Activated CD4-positive, alpha-beta T cell treated with anti-CD3 and anti-CD28 coated beads, Interleukin-2, Interleukin-6, amounts not matched to agents 100 ng/mL and 50 ng/mL, durations not matched to agents 16 hours and 8 hours (primary cell): ENCODE measurements at places on chromosomes 2 and 18.
A peak's percentile ranks its signal among the peaks of the same experiment; 100 is the strongest.

DNA sequence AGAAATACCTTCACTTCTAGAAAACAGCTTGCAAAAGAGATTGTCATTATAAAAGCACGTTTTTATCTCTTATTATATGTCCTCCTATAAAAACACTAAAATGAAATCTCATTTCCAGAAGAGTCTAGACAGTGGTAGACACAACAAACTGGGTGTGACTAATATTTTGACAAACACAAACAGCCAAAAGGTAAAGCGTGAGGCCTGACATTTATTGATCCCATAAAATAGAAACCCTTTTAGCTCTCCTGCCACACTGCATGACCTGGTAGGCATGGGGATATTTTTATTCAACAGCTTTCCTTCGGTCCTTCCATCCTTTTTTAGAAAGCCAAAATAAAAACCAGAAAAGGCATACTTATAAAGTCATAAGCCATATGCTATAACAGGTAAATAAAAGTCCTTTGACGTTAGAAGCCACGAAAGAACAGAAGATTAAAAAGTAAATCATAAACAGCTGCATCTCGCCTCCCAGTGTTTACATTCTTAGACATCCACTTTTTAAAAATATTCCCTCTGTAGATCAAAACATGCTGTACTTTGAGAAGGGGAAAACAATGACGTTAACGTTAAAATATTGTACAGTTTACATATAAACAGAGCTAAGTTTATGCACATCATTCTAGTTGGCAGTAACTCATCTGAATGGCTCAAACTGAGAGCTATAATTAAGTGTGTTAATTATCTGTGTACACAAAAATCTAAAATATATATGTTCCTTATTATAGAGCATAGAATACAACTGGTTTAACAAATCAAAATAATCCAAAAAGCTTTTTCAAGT lies 44.6 kb downstream of the IRS1 start:
- no peak for DNase-seq

DNA sequence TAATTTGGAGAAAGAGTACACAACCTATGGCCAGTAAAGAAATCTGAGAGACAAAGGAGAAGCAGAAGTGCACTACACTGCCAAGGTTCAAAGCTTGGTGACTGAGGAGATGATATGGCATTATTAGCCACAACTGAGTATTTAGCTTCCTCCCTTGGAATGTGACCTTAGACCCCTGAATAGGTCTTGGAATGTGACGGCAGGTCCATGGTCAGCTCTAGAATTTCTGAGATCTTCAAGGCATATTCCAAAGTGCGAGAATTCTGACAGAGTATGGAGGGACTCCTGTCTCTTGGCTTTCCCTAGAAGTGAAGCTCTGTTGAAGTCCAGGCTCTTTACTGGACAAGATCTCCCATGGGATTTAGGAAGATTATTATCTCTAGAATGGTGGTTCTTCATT lies 130.0 kb upstream of the FN1 start:
- no peak for DNase-seq

DNA sequence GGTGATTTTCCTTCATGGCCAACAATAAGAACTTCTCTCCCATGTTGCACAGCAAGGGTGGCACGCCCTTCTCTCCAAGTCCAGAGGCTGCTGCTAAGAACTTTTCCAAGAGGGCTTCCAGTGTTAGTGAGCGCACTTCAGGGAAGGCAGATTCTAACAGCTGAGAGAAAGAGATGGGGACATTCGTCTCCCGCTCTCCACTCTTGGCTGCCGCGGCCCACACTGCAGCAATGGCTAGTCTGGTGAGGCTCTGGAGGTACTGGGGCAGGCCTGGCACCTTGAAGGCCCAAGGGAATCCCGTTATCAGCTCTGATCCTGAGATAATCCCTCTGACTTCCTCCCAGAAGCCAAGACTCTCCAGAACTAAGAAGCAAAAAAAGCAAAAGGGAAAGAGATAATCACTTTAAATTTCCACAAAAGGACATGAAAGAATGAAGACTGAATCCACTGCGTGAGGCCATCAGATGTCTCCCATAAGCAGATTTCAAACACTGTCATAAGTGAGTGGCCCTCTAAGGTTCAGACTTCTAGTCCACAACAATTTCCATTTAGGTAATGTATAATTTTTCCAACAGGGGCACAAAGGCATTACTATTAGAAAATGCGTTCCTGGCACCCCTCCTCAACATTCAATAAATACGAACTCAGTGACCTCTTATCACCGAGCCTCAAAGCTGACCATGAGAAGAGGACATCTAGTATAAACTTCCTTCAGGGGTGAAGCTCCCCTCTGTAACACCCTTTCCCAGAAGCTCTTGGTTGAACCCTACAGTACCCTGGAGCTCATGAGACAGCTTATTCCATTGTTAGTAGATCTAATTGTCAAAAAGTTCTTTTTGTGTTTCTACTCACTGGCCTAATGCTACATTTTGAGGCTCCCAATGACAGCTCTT lies 66.7 kb upstream of the ZFP36L2 start:
- no peak for DNase-seq

DNA sequence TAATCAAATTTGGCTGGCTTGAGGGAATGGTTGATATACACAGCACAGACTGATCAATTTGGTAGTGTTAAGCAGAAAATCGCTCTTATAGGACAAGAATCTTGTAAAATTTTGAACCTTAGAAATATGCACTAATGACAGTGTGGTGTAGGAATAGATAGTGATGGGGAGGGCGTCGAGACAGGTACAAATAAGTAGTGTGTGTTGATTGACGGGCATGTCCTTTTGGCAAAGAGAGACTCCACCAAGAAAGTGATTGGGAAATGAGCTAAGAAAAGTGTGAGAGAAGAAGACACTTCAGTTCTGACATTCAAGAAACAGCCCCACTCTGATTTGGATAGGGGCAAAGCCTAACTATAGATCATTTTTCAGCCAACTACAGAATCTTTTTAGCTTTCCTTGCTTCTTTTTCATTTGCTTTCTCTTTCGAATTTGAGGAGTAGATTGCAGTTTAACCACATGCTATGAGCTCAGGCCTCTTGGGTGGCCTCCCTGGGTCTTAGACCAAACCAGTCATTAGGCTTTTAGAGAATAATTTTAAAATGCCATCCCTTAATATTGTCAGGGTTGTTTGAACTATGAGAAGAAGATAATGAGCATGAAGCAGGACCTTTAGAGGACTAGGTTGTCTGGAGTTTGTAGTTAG lies 127.1 kb downstream of the CERS6 start:
- DNase-seq: no peak

DNA sequence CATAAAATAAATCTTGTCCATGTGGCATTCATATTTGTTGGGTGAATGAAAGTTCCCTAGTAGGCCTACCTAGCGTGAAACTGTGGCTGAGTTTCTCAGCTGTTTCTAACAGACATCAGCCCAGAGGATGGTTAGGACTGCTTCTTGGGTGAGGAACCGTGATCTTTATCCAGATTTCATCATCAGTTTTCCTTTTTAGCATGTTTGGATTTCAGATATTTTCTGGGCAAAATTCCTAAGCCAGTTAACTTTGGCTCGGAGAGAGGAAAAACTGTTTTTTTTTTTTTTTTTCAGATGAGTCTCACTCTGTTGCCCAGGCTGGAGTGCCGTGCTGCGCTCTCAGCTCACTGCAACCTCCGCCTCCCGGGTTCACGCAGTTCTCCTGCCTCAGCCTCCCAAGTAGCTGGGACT lies 53.5 kb downstream of the DGKD start:
- DNase-seq: no peak

DNA sequence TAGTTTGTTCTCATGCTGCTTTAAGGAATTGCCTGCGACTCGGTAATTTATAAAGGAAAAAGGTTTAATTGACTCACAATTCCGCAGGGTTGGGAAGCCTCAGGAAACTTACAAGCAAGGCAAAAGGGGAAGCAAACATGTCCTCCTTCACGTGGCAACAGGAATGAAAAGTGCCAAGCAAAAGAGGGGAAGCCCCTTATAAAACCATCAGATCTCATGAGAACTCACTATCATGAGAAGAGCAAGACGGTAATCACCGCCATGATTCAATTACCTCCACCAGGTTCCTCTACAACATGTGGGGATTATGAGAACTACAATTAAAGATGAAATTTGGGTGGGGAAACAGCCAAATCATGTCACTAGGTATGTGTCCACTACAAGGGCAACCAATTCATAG lies 53.9 kb downstream of the MAP4K3 start:
- DNase-seq: no peak

- DNase-seq: no peak
These were observed 11.9 kb downstream of the SDC1 start for GRCh38 chr2:20212871-20213503.

DNA sequence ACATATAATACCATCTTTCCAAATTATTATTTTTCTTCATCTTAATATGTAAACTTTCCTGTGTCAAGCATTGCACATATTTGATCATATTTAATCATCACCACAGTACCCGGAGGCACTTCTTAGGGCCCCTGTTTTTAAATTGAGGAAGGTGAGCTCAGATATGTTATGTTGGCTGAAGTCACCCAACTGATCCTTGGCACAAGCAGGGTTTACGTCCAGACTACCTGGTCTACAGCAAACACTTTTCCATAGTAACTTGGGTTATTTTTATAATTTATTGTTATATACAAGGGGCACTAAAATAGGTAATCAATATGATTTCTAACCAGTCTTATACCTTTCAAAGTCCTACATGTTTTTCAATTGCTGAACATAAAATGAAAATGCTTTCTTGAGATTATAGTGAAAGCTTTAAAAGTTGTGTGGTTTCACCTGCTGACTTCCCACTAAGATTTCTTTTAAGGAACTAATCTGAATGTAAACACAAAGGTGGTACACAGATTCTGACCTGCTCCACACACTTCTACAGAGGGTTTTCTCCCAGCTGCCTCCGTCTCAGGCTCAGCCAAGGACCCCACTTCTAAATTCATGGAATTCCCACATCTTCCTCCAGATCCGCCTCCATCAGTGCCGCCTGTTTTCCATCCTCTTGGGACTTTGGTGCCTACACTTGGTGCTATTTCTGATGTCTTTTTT lies 52.2 kb downstream of the SH3YL1 start:
- no peak for DNase-seq

DNA sequence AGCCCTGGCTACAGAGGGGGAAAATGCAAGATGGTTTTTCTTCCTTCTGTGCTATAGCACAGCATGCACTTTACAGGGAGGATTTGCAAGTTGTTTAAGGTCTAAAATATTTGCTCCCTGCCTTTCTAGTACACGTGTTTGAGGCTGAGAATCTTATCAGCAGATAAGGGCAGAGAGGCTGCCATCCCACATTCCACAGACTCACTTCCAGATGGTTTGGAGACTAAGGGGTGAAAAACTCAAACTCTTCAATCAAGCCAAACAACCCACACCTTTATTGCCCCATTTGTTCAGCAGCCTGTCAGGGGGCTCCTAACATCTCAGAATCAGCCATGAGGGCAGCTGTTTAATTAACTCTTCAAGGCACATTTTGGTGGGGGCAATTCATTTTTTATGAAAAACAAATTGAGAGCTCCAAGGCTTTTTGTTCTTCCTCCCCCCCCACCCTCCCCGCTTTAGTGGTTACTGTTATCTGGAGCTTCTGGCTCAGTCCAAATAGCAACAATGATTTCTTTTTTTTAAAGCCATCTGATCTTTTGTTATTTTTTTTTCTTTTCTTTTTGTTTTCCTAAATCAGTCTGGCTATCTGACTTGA lies 242.6 kb upstream of the NT5C1B start:
- no peak for DNase-seq

DNA sequence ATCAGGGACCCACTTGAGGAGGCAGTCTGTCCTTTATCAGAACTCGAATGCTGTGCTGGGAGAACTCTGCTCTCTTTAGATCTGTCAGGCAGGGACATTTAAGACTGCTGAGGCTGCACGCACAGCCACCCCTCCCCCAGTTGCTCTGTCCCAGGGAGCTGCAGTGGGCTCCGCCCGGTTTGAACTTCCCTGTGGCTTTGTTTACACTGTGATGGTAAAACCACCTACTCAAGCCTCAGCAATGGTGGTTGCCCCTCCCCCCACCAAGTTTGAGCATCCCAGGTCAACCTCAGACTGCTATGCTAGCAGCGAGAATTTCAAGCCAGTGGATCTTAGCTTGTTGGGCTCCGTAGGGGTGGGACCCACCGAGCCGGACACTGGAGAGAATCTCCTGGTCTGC lies 11.8 kb upstream of the LHCGR start:
- no peak for DNase-seq

DNA sequence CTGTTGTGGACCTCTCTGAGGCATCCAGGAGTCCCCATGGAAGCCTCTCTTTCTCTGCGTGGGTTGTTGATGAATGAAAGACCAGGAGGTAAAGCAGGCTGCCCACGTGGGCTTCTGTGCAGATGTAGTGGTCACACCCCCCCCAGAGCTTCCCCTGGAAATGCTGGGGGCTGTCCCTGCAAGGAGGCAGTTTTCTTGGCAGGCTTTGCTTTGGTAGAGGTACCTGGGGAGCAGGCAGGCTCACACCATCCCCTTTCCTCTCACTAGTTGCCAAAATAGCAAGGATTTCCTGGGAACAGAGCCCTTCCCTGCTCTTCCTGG lies 97.6 kb upstream of the MAP3K20 start:
- DNase-seq: no peak

GRCh38 chr2:197920592-197921201 lies 116.3 kb downstream of the PLCL1 start:
- DNase-seq: no peak

DNA sequence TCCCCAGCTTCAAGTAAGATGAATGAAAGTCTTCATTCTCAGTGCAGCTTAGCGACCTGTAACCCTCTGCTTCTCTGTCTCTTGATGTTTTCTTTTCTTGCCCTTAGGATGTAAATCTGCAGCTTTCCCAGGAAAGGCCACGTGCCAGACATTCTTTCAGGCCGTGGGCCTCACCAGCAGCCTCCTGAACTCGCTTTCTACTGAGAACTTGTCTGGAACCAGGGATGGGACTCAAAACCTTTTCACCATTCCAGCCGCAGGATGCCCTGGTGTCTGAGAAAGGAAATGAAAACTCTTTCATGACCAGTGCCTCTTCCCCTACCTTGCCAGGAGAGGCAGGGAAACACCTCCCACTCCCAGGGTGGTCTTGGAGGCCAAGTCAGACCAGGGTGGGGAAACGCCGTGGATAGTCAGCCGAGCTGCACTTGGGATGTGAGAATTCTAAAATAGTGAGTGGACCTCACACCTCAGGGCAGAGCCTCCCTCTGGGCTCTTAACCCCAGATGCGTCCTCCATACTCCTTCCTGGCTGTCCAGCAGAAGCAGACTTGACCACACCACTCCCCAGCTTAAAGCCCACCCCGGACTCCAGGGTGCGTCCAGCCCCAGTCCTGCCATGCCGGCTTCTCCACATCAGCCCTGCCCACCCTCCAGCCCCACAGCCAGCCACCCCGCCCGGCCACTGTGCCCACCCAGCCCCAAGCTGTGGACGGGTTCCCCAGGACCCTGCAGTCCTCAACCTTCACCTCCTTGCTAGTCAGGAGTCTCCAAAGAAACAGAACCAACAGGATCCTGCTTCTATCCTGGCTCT lies 115.5 kb downstream of the TWIST2 start:
- no peak for DNase-seq

DNA sequence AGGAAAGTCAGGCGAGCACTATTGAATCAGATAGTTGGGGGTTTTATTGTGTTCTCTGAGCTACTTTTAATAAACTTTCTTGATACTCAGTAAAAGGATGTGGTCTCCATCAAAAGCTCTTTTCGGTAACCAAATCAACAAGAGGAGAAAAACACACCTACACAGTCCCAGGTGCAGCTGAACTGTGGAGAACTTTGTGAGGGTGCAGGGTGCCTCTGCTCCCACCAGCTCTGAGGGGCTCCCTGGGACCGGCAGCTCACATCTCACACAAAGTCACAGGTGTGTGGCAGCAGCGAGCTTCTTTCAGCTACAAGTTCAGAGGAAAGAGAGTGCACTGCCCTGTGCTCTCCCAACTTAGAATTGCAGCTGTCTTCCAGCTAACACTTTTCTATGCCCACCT lies 650.4 kb downstream of the RNF144A start:
- DNase-seq: peak; percentile 56
